ENCODE measurements at places on chromosomes 1 and 21.
A peak's percentile ranks its signal among the peaks of the same experiment; 100 is the strongest.

GRCh38 chr1:152515434-152515783 lies 1.1 kb downstream of the CRCT1 start:
- DNase-seq = no peak

- peak; percentile 40 for DNase-seq
These were observed 48.0 kb upstream of the ZC3H11B start for GRCh38 chr1:219660666-219661463.

DNA sequence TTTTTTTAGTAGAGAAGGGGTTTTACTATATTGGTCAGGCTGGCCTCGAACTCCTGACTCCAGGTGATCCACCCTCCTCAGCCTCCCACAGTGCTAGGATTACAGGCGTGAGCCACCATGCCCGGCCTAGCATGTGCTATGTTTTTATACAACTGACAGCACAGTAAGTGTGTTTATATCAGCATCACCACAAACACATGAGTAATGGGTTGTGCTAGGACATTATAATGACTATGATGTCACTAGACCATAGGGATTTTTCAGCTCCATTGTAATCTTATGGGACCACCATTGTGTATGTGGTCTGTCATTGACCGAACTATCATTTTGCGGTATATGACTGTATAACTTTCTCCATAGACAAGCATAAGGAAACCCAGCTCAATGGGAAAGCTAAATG lies 6.3 kb downstream of the LEFTY2 start:
- DNase-seq = no peak

GRCh38 chr1:230322421-230322756 lies 103.7 kb downstream of the PGBD5 start:
- DNase-seq = no peak

DNA sequence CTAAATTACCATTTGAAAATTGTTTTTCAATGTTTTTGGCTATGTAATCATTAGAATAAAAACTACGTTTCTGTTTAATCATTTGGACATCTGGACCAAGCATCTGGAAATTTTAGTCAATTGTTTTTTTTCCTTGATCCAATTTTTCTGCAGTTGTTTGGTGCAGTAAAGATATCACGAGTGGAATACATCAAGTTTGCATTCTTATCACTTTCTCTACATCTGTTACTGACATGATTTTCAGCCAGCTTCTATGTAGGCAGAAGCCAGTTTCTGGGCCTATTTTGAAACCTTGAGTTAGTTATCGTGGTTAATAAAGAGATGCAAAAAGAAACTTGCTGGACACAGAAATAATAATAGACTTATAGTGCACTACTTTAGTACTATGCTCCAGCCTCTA lies 277.9 kb upstream of the ADAMTS5 start:
- DNase-seq = no peak

GRCh38 chr1:110229348-110230001 lies 19.4 kb downstream of the KCNC4 start:
- DNase-seq = no peak

- DNase-seq = no peak
These were observed 78.6 kb downstream of the MAN1C1 start for GRCh38 chr1:25695090-25695770.

Data from GDM1 (cell line).